NCI-H82 (cell line): ENCODE measurements at places on chromosomes 3 and 15.

GRCh38 chr15:55588070-55588814, at the start of gene PYGO1:
Gene PYGO1 (minus strand): TSS chr15:55588345. CDS start chr15:55587883, 462 bp downstream.
- peak; percentile 74 for DNase-seq

DNA sequence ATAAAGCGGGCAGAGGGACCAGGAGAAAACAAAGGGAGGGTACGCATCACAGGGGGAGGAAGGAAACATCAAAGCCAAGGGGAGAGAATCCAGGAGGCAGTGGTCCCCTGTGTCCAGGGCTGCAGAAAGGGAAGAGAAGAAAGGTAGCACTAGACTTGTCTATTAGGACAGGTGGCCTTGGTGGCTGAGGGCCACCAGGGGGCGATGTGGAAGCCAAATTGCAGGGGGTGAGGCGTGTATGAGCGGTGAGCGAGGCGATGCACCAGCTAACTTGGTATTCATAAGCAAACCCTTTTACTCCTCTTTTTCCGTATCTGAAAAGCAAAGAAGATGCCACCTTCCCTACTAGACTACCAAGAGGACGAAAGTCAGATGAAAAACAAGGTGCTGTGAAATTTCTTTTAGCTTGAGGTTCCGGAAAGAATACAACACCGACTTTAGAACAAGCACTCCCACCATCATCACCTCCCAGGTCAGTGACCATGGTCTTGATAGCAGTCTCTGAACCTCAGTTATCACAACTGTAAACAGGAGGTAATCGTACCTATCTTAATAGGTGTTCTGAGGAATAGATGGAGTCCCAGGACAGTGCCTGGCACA, 654.4 kb upstream of the ADAMTS9 start:
- DNase-seq: peak; percentile 63

DNA sequence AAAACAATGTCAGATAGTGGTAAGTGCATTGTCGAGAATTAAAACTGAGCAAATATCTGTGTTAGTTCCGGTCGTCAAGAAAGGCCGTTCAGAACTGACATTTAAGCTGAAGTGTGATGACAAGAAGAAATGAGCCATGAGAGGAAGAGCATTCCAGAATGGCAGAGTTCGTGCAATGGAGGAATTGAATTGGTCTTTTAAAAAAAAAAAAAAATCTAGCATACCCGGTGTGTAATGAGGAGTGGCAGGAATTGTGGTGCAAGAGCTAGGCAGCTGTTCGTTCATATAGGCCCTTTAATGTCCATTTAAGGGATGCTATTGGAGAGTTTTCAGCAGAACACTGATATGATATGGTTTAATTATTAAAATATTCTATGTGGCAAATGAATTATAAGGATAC, 2.6 kb upstream of the GBE1 start:
- no peak for DNase-seq

DNA sequence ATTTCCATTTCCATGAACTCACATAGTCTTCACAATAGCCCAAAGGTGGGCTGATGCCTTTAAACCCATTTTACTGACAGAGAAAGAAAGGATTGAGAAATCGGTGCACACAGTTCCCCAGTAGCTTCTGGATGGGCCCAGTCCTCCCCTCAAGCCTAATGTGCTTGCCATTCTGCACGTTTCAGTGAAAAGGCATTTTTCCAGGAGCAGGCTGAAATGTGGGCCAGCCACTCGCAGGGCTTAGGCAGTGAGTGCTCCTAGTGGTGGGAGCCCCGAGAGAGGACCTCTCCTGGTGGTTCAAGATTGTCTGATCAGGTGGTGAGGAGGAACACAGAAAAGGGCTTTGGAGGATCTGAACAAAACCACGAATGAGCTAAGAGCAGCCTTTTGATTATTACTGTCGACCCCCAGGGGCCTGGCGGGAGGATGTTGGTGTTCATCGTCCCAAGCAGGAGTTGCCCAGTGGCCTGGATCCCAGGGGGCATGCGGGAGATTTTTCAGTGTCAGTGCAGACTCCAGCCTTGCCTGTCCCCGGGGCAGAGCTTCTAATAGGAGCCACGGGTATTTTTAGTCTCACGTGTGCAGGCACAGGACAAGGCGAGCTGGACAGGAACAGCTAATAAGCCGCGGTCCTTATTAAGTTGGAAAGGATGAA, 8.7 kb upstream of the KY start:
- no peak for DNase-seq

GRCh38 chr3:138432576-138433240, 1.7 kb upstream of the ESYT3 start:
- DNase-seq: no peak

DNA sequence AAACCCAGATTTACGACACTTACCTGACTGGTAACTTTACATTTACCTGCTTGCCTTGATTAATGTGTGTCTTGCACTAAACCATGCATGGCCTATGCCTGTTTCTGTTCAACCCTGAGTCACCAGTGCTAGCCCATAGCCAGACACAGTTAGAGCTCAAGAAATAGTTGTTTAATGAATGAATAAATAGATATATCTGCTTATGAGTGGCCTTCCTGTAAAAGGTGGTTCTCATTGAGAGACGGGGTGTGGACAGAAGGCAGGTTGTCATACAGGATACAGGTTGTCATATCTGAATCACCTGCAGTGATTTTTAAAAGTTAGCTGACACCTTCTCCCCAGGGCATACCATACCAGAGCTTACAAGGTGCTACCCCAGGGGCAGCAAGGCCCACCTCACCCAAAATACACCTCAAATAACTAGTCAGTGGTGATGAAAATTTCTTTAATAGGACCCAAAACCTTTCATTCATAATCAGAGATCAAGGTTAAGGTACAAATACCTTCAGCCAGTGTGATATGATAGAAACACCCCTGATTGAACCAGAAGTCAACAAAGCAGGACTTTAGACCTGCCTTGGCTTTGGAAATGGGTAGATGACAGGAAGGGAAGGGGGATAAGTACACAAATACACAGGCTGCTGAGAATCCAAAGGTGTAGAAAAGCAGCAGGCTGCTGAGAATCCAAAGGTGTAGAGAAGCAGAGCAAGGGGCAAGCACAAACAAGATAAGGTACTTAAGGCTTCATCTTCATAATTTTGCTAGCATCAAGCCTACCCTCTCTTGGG, 45.4 kb upstream of the TSC22D2 start:
- DNase-seq: no peak

DNA sequence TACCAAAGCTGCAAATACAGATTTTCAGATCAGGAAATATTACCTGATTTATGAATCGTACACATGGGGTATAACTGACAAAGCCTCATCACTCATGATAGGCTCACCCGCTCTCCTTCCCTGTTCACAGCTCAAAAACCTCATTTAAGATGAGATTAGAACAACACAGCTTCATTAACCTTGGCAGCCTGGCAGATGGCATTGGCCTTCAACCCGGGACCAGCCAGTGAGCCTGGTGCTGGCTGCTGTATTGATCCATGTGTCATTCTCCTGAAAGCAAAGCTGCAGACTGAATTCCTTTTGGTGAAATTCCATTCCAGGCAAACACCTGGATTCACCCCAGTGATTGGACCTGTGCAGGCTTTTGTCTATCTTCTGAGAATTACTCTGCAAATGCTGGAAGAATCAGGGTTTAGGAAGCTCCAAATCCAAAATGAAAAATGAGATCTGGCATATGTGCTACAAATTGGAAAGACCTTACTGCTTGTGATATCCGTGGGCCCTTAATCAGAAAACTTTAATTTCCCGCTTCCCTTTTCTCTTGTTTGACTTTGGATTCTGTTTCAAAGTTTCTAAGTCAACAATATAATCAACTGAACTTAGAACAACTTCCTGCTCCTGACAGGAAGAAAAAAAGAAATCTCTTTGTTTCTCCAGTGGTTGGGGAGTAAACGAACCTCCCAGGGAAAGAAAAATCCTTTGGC, 189.1 kb upstream of the KBTBD8 start:
- peak; percentile 14 for DNase-seq

DNA sequence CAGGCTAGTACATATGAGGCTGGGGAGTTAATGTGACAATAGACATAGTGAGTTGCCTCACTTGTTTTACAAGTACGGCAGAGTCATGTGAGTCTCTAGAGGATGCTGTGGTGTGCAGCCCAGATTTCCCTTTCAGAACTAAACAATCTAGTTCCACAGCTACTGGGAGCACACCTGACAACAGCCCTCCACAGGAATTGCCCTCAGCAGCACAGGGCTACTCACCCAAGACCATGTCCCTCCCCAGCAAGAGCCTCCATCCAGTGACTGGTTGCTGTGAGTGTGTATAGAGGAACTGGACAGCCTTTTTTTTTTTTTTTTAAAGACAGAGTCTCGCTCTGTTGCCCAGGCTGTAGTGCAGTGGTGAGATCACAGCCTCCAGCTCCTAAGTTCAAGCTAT, 40.2 kb upstream of the UBE2E2 start:
- DNase-seq: no peak

DNA sequence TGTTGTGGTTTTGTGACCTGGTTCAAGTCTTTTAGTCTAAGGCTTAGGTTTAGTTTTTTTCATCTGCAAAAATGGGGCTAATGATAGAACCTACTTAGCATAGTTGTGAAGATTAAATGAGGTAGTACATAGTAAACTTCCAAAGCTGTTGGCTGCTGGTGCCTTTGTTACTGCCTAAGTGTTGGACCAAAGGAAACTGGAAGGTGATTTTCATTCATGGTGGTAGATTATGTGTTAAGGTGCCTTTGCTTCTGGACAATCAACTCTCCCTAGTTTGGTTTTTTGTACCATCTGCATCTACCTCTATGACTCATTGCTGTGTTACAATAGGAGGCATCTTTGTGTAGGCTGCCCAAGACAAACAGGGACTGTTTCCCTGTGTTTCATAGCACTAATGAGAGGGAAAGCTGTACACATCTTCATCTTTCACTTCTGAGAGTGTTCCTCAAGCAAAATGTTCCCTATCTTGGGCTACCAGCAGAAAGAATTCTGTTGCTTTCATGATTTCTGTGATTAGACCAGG, 3.2 kb downstream of the MAP2K1 start:
- DNase-seq: no peak

DNA sequence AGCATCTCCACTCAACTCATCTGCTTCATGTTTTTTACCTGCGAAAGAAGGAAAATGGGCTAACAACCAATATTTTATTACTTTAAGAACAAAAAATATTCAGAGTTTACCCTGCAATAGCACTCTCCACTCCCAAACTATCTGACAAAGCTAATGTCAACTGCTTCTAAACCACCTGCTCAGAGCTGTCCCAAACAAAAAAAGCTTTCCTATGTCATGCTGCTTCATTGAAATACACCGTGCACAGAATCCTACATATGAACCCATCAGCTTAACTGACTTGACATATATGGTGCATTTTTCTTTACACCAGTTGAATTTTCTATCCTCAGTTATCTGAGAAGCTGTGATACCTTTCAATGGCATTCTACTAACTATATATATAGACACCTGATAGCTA, 16.5 kb downstream of the SLTM start:
- no peak for DNase-seq

GRCh38 chr3:188841906-188842305, 329.9 kb upstream of the TPRG1 start:
- DNase-seq: no peak

GRCh38 chr3:148600440-148600839, 97.3 kb upstream of the AGTR1 start:
- DNase-seq: no peak

DNA sequence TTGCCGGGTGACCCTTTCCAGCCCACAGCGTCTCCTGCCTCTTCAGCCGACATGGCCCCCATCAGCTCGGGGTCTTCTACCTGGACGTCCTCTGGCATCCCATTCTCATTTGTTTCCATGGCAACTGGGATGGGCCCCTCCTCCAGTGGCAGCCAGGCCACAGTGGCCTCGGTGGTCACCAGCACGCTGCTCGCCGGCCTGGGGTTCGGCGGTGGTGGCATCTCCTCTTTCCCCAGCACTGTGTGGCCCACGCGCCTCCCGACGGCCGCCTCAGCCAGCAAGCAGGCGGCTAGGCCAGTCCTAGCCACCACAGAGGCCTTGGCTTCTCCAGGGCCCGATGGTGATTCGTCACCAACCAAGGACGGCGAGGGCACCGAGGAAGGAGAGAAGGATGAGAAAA, 170.2 kb downstream of the FEZF2 start:
- DNase-seq: no peak

DNA sequence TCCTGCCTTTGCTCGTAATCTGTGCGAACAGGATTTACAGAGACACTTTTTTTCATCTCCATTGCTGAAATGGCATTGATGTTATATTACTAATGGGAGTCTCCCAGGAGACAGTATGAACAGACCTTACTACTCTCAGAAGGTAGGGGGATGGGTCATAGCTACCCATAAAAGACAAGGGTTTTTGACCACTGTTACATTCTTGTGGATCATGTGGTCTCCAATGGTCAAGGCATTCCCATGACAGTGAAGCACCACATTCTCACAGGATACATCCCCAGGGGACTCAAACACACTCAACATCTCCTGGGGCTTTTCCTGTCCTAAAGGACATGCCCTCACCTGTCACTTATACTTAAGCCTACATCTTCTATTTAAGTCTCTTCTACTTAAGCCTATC, 40.8 kb downstream of the MKRN3 start:
- no peak for DNase-seq

GRCh38 chr3:177714945-177715344, 517.7 kb upstream of the TBL1XR1 start:
- peak; percentile 64 for DNase-seq

DNA sequence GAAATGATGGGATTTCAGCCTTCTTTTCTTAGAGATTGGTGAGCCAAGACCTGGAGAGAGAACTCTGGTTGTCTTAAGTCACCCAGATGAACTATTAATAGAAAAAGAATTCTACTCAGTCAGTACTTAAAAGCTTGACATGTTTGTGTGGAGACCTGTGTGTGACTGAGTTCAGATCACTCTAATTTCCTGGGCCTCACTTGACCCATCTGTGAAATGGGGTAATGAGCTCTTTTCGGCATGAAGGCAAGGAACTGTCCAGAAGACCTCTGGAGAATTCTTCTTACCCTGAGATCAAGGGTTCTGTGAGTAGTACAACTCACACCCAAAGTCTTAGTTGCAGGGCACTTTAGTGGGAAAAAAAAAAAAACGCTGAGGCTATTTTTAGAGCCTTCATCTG, 92.9 kb downstream of the LPP start:
- DNase-seq: no peak

DNA sequence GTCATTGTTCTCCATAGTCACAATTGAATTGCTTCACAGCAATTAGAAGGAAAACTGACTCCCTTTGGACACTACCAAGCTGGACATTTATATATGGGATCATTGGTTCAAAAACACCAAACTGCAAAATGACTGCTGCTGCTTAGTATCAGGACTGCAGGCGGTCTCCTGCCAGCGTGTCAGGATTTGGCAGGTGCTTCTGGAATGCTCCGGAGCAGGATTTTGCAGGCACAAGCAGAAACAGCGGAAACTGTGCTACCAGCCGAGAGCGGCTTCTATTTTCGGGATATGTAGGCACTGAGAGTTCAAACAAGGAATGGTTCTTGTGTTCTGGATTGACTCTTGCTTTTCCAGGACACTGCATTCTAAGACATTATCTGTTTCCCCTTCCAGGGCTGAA, 95.5 kb downstream of the SSR3 start:
- no peak for DNase-seq

- DNase-seq: no peak
These were observed 190.3 kb downstream of the OPA1 start for GRCh38 chr3:193783166-193783896.

DNA sequence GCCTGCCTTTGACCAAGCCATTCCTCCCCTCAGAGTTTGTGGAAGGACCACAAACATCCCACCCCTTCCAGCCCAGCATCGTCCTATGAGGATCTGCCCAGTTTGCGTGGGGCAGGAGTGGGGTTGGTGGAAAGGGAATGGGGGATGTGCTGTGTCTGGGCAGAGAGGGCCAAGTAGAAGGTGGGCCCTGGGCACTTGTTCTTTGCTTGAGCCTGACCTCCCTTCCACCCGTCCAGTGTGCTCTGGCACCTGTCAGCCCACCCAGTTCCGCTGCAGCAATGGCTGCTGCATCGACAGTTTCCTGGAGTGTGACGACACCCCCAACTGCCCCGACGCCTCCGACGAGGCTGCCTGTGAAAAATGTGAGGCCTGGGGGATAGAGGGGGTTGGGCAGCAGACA, 10.3 kb downstream of the SPINT1 start:
- no peak for DNase-seq
